Pancreas (tissue), 10 donors: ENCODE measurements at places on chromosomes 4 and X. TPM values are rescaled to one million over a fixed set of nuclear protein-coding genes. Genes with fewer than 3 reads are reported as not detected.

Gene FOXR2
- not detected for total RNA-seq

Gene TCEAL7
- total RNA-seq: 0.19 TPM

DNA sequence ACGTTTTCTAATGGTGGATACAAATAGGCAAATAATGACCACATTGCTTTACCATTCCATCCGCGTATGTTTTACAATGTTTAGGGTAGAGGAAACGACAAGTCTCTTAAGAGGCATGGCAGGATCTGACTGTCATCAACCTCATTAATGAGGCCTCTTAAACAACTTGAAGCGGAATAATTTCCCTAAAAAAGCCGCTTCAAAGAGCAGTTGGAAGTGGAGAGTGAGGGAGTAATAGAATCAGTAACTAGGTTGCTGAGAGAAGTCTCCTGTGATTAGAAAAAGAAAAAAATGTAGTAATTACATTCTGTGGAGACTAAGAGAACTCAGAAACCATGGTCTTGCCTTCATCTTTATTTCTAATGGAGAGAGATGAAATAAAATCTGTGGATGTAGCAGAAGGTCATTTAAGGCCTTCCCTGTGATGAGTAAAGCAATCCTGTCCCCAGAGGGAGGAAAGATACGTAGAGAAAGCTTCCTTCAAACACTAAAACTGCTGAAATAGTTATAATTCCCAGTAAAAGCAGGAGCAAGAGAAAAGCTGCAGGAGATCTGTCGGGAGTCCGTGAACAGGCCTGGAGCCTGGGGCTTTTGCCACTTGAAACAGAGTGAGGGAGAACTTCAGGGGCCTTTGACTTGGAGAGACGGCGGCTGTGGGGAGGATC, 11.1 kb upstream of the SEPSECS start:
- no peaks in the 10 kb centered on the region for H3K36me3 ChIP-seq
- no peaks in the 10 kb centered on the region for H3K27me3 ChIP-seq
- H3K4me1 ChIP-seq: no peaks in the 10 kb centered on the region
- H3K4me3 ChIP-seq: no peak overlapping the region
- H3K27ac ChIP-seq: no peak overlapping the region

- no peak overlapping the region for H3K27ac ChIP-seq
- no peaks in the 10 kb centered on the region for H3K27me3 ChIP-seq
- H3K36me3 ChIP-seq: no peaks in the 10 kb centered on the region
- DNase-seq: no peak
- H3K4me1 ChIP-seq: no peaks in the 10 kb centered on the region
- H3K4me3 ChIP-seq: no peak overlapping the region
Measured at GRCh38 chrX:137062915-137063617, 29.3 kb upstream of the GPR101 start.

DNA sequence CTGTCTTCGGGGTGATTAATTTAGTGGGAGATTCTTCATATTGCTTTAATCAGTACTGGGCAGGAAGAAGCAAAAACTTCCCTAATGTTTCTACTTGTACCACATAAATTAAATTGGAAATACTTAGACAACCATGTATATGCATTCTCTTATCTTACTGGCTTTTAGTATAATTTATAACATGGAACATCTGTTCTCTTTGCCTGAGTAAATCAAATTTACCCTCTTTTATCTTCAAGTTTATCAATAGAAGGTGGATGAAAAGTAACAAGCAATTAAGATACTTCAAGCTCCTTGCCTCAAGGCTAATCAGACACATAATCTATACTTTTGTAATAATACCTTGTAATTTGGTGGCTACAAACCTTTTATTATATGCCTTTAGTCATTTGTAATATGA, 274.4 kb upstream of the ARX start:
- H3K36me3 ChIP-seq: no peaks in the 10 kb centered on the region
- no peaks in the 10 kb centered on the region for H3K27me3 ChIP-seq
- H3K4me1 ChIP-seq: no peaks in the 10 kb centered on the region
- no peak for DNase-seq
- no peak overlapping the region for H3K4me3 ChIP-seq

- H3K36me3 ChIP-seq: no peaks in the 10 kb centered on the region
- DNase-seq: no peak
- H3K27me3 ChIP-seq: peaks cover 9% of the 10 kb centered on the region
- H3K4me1 ChIP-seq: no peaks in the 10 kb centered on the region
- H3K27ac ChIP-seq: no peak overlapping the region
- H3K4me3 ChIP-seq: no peak overlapping the region
Measured at GRCh38 chrX:19879735-19880378, 7.5 kb downstream of the SH3KBP1 start.
